ENCODE measurements at places on chromosomes 6 and 20. TPM values are rescaled to one million over a fixed set of nuclear protein-coding genes. Genes with fewer than 3 reads are reported as not detected.

- H3K36me3 ChIP-seq, result no peaks in the 10 kb centered on the region
- no peaks in the 10 kb centered on the region for H3K4me1 ChIP-seq
- DNase-seq, result no peak
- no peak overlapping the region for H3K27ac ChIP-seq
- H3K27me3 ChIP-seq, result no peaks in the 10 kb centered on the region
These were observed 21.0 kb downstream of the SULF2 start for GRCh38 chr20:47764154-47764733.

Gene RAMACL
- 5.5 TPM for total RNA-seq

DNA sequence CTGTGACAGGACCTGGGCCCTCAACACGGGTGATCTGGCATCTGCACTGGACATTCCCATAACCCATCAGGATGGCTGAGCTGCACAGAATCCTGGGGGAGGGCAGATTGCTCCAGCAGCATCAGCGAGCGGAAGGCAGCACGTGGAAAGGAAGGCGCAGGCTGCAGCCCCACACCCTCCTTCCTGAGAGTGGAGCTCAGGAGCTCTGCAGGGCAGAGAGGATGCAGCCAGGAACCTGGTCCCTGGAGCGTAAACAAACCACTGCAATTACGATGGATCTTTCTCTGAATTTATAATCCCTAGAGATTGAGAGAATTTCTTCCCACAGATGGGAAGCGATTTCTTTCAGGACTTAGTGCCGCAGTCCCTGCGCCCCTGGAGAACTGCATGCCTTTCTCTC lies 39.7 kb upstream of the EMILIN3 start:
- peaks cover 18% of the 10 kb centered on the region for H3K4me1 ChIP-seq
- no peak overlapping the region for H3K4me3 ChIP-seq
- no peak overlapping the region for H3K27ac ChIP-seq
- no peaks in the 10 kb centered on the region for H3K27me3 ChIP-seq
- no peak for DNase-seq

Gene MOXD1
- 16.9 TPM for total RNA-seq

GRCh38 chr6:107154131-107154800 lies 39.0 kb upstream of the BEND3 start:
- no peak overlapping the region for H3K27ac ChIP-seq
- H3K4me3 ChIP-seq, result no peak overlapping the region
- peaks cover 30% of the 10 kb centered on the region for H3K4me1 ChIP-seq

DNA sequence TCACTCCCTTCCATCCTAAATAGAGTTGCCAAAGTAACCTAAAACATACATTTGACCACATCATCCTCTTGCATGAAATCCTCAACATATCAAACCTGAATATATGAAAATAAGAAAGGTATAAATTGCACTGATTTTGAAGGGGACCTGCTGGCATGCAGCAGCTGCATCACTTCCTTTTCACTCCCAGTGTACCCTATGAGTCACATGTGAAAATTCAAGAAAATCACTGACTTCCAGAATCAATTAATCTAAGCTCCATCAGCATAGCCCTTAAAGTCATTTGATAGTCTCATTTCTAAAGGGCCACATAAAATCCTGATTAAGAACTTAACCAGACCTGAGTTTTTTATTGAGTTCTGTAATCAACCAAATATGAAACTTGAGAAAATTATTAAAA lies 24.3 kb downstream of the SNX14 start:
- no peak overlapping the region for H3K4me3 ChIP-seq
- no peaks in the 10 kb centered on the region for H3K4me1 ChIP-seq
- no peak overlapping the region for H3K27ac ChIP-seq
- peaks cover 32% of the 10 kb centered on the region for H3K36me3 ChIP-seq

DNA sequence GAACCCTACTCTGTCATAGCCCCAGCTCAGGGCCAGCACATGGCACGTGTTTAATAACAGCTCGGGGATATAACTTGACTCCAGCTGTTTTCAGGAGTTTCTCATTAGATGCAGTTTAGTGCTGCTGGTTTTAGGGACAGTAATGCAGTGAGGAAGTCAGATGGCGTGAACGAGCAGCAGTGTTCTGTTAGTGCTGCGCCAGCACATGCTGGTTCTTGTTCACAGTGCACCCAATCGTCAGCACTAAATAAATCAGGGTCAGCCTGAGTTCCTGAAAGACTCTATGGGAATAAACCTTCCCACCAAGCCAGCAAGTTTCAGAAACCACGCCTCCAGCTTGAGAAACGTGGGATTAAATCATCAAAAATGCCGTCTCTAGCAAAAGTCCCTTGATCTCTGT lies 235.9 kb upstream of the SUPT3H start:
- H3K4me3 ChIP-seq, result no peak overlapping the region
- no peaks in the 10 kb centered on the region for H3K27me3 ChIP-seq
- DNase-seq, result no peak
- no peak overlapping the region for H3K27ac ChIP-seq
- no peaks in the 10 kb centered on the region for H3K36me3 ChIP-seq
